Ecto neural progenitor cell (in vitro differentiated cells): ENCODE measurements at places on chromosomes 5 and 9.
A peak's percentile ranks its signal among the peaks of the same experiment; 100 is the strongest.

DNA sequence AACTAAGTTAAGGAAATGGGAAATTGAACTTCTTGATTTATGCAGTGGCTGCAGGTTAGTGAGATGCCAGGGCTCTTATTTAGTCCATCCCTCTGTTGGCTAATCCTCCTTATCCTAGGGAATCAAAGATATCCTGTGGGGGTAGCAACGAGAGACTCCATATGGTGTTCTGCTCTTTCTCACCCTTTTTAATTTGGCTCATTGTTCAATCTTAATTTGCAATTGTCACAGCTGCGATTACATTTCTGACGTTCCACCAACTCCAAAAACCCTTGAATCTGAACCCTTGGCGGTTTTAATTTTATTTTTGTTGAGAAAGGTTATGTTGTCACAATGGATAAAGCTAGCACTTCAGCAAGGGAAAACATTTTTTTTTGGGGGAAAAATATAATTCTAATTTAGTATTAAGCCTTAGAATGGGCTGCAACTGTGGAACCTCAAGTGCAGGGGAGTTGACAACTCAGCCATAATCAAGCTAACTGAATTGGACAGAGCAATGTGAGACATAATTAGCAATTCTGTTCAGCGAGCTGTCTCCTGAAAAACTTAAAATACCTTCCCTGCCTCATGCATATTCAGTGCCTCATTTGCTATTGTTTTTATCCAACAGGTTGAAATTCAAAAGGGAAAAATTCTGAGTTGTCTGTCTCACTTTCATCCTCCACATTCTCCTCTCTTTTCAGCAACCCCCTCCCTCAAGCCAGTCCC, 91.3 kb downstream of the MAT2B start:
- no peak for DNase-seq

- DNase-seq, result peak; percentile 44
These were observed 151.7 kb upstream of the HCN1 start for GRCh38 chr5:45847877-45848276.

DNA sequence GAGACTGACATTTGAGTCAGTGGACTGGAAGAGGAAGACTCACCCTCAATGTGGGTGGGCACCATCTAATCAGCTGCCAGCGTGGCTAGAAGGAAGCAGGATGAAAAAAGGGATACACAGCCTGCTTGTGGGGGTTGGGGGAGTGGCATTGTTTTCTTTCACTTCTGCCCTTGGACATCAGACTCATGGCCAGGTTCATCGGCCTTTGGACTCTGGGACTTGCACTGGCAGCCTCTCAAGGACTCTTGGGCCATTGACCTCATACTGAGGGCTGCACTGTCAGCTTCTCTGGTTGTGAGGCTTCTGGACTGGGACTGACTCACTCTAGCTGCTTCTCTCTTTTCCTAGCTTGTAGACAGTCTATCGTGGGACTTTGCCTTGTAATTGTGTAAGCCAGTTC, 374.9 kb downstream of the TLE1 start:
- no peak for DNase-seq

DNA sequence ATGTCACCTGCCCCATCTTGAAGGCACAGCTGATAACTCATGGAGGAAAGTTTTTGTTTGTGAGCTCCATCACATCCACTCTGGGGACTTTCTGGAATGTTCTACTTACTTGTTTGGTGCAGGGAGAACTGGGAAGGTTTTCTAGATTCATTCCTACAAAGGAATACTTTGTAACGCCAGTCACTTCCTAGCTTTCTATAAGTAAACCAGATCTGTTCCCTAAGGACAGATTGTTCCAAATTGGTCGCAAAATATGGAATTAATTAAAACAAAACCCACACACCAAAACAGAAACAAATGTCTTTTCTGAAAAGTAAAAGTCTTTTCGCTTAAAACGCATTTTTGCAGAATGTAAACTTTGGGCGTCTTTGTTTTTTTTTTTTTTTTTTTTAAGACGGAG, 167.6 kb downstream of the PDZD2 start:
- no peak for DNase-seq

- no peak for DNase-seq
These were observed 18.1 kb upstream of the ZFR start for GRCh38 chr5:32462618-32463017.

DNA sequence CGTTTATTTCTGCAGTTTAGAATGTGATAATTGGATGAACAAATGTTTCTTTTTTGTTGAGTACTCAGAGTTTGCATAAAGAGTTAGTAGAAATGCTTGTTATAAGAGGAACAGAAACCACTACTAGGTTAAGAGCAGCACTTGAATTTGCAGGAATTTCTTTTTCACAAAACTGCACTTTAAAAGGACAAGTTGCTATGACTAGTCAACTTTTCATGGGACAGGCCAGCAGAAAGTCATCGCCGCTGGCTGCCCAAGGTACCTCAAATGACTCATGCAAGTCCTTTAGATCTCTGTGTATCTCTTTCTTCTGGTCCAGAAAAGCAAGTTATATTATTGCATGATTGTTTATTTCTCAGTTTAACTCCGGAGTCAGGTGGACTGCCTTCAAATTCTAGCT, 97.3 kb upstream of the HMHB1 start:
- DNase-seq, result no peak

- no peak for DNase-seq
These were observed 1000.5 kb downstream of the PTPRD start for GRCh38 chr9:9612270-9612669.

- DNase-seq, result no peak
These were observed 91.7 kb downstream of the EDIL3 start for GRCh38 chr5:84292788-84293653.

DNA sequence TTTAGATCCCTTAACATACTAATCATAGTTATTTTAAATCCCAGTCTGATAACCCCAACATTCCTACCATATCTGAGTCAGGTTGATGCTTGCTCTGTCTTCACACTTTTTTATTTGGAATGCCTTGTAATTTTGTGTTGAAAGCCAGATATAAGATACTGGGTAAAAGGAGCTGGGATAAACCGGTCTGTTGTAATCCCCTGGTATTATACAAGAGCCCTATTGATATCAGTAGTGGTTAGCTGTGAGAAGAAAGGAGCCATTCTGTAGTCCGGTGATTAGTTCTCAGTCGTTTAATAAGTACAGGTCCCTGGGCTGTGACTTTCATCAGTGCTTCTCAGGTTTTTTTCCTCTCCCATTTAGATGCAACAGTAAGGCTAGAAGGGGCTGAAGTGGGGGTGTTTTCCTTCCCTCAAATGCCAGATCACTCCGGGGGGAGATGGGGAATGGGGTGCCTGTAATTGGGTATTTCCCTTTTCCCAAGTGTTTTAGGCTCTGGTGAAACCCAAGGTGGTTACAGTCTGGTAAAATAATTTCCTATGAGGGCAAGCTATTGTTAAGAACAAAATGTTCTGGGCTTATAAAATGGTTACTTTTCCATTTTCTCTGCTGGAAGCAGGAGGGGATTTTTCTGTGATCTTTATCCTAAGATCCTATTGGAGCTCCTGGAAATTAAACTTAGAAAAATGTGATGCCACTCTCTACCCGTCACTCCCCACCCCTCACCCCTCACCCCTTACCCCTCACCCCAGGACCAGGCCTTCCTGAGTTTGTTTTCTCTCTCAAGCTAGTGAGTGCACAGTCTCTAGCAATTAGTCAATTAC, 72.7 kb downstream of the KCNN2 start:
- DNase-seq, result no peak

DNA sequence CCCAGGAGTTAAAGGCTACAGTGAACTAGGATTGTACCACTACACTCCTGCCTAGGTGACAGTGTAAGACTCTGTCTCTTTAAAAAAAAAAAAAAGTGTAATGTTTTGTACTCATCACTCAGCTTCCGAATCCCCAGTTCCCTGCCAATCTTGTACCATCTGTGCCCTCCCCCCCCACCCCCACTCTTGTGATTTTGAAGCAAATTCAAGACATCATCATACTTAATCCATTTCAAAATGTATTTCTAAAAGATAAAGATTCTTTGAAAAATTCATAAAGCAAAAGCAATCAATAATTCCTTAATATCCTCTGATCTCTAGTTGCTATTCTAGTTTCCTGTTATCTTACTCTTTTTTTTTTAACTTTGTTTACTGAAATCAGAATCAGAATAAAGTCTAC, 34.9 kb upstream of the HMCN2 start:
- DNase-seq, result no peak
